Hypothalamus (tissue), 51 donors: ENCODE measurements at places on chromosomes 6 and 20.

GRCh38 chr20:49352751-49353150 lies 74.9 kb upstream of the ZNFX1 start:
- DNase-seq = no peak

- no peak for DNase-seq
These were observed 1.5 kb downstream of the TBCC start for GRCh38 chr6:42744351-42744893.

GRCh38 chr6:80638213-80639055 lies 532.0 kb downstream of the BCKDHB start:
- no peak for DNase-seq

DNA sequence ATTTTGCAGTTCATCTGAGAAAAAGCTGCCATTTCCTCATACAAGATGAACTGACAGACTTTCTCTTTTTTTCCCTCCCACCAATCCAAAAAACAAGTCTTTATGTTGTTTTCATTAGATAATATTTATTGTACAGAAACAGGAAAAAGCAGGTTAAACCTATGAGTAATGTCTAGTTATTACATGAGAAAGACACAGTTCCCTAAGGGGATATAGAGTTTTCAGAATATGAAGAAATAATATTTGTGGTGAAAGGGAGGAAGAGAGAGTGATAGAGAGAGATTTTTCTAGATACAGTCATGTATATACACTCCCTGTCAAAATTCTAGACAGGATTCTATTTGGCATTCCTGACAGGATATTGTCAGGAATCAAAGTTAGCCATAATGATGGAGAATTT lies 392.4 kb downstream of the BMP2 start:
- no peak for DNase-seq

DNA sequence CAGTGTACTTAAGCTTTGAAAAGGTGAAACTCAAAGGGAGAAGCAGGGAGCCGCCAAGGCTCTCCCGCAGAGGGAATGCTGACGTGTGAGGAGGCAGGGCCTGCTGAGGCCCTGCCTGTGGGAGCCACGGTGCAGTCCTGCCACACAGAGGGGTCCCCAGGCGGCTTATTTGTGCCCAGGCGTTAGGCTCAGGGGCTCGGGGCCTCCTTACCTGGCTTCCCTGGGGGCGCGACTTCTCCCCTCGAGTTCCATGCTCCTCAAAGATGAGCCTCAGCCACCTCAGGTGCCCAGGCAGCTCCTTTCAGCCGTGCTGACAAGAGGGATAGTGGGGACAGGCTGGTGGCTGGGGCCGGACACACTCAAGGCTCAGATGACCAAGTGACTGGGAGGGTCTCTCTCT lies 2.2 kb upstream of the KIF25 start:
- no peak for DNase-seq

DNA sequence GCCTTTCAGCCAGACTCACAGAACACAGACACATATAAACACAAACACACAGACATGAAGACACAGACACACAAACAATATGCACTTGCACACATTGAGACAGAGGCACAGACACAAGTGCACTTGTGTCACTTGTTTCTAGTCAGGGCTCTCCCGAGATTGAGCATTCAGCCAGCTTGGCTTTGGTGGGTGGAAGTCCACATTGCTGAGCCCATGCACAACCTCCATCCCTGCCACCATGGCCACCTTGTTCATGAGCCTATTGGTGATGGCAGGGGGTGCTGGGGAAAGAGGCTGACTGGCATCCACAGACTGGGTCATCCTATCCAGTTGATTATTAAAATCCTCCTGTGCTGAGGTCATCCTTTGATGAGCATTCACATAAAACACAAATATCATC lies 11.5 kb upstream of the CST7 start:
- DNase-seq = no peak

DNA sequence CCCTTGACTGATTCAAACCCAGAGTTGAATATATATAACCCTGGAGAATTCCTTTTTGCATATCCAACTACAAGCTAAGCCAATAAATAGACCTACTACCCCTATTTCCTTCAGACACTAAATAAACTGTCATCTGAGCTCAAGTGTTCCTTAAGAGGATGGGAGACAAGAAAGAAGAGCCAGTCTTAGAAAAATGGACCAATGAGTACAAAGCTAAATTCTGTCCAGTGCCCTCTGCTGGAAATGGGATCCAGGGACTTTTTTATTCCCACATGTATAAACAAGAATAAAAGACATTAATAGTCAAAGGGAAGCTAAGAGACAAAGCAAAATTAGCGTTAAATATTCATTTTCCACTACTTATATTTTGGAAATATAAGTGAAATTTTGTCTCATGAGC lies 4.8 kb downstream of the PPP1R10 start:
- no peak for DNase-seq

GRCh38 chr20:21028921-21029320 lies 77.2 kb downstream of the LINC00237 start:
- no peak for DNase-seq

- DNase-seq = no peak
These were observed 511.9 kb upstream of the CITED2 start for GRCh38 chr6:139886396-139886795.

- DNase-seq = no peak
These were observed 444.1 kb downstream of the KHDRBS2 start for GRCh38 chr6:61841958-61842357.

- DNase-seq = no peak
These were observed 23.0 kb upstream of the ECHDC1 start for GRCh38 chr6:127366282-127367022.

DNA sequence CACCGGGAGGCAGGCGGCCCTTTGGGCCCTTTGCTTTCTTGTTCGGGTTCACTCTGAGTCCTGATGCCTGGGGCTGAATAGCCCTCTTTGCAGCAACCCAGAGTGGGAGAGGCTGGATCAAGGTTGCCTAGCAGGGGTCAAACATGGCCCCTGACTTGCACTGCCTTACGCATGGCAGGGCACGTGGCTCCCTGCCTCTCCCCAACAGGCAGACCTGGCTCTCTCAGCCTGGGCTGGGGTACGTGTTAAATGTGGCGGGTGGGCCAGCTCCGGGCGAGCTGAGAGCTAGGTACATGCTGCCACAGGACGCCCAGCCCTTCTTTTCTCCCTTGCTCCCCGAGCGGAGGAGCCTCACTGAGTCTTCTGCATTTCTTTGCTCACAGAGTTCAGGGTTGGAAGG lies 7.3 kb downstream of the C6orf132 start:
- DNase-seq = no peak

DNA sequence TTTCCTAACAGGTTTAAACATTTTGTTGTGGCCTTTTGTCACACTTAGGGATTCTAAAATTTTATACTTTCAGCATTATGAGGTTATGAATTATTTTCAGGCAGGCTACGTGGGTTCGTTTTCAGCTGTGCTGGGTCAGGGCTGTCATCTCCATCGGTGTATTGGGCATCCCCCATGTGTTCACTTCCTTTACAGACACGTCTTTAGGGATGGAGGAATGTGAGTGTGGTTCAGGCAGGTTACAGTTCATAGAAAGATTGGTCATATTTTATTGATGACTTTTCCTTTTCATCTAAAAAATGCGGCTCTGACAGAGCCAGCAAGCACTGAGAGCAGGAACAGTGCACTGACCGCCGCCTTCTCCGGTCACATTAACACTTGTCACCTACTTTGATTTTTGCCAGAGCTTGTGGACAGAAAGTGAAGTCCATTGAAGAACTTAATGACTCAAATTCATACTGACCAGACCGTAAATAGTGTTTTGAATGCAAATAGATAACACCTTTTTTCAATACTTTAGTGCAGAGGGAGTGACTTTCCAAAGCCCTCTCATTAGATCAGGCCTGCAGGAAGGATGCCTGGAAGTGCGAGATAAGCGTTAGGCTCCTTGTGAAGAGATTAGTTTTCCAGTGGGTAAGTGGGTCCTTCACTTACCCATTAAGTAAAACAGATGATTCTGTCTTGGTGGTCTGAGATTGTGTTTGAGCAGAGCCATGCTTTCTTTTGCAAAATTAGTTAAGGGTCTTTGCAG lies 113.1 kb downstream of the TIAM2 start:
- DNase-seq = no peak

GRCh38 chr20:62970307-62971210 lies 18.1 kb downstream of the SLC17A9 start:
- no peak for DNase-seq

- DNase-seq = no peak
These were observed 1.2 kb downstream of the TBX18 start for GRCh38 chr6:84763003-84763885.

GRCh38 chr6:30743099-30744053 lies 889 bp upstream of the FLOT1 start:
- DNase-seq = no peak

GRCh38 chr20:11047559-11047958 lies 373.8 kb upstream of the JAG1 start:
- no peak for DNase-seq

GRCh38 chr6:37495244-37495934 lies 4.3 kb downstream of the CCDC167 start:
- no peak for DNase-seq

- no peak for DNase-seq
These were observed 10.5 kb downstream of the ANKRD66 start for GRCh38 chr6:46757214-46757596.

GRCh38 chr20:11468880-11469279 lies 448.8 kb upstream of the BTBD3 start:
- no peak for DNase-seq

DNA sequence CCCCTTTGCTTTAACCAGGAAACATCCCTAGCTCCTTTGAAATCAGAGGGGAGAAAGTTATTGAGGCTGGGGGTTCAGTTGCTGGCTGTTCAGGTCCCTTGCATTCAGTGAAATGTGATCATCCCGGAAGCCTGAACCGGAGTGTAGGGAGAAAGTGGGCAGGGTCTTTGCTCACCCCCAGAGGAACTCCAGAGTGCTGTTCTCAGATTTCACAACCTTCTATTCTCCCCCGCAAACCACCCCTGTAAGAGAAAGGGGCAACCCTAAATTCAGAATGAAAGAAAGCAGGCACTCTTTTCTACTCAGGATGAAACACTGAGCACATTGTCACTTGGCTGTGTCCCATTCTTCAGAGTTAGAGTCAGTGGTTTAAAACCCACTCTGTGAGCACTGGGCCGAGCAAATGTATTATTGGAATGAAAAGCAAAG lies 139.8 kb downstream of the KHDC1L start:
- DNase-seq = no peak

DNA sequence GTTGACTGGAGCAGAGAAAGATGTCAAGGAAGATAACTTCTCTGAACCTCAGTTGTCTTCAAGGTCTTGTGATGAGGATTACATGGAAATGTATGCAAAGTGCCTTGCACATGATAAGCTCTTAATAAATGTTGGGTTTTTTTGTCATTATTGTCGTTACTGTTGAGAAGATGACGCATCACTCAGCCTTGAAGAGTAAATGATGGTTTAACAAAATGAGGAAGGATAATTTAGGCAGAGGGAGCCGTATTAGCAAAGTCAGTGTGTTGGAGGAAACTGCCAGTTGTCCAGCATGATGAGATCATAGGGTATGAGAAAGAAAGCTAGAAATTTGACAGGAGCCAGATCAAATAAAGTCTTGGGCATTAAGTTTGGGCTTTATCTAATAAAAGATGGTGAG lies 8.8 kb upstream of the SUPT3H start:
- no peak for DNase-seq

DNA sequence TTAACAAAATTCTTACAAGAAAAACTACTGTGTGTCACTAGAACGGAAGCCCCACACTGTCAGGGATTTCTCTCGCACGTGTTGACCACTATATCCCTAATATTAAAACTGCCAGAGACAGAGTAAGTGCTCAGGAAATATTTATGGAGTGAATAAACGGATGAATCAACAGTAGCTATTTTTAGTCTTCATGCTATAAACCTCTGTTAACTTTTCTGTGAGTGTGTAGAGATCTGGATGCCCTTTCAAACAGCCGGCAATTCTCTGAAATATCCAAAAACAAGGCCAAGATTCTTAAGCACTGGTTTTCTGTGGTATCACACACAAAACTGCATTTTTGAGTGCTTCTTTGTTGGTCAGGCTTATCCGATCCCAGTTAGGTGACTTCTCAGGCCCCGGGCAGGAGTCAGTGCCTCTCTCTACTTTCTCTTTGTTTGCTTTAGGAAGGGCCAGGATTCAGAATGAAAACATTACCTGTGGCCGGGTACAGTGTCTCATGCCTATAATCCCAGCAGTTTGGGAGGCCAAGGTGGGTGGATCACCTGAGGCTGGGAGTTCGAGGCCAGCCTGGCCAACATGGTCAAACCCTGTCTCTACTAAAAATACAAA lies 15.7 kb downstream of the ATP9A start:
- DNase-seq = no peak

- no peak for DNase-seq
These were observed 41.1 kb upstream of the BTBD3 start for GRCh38 chr20:11876555-11876954.

DNA sequence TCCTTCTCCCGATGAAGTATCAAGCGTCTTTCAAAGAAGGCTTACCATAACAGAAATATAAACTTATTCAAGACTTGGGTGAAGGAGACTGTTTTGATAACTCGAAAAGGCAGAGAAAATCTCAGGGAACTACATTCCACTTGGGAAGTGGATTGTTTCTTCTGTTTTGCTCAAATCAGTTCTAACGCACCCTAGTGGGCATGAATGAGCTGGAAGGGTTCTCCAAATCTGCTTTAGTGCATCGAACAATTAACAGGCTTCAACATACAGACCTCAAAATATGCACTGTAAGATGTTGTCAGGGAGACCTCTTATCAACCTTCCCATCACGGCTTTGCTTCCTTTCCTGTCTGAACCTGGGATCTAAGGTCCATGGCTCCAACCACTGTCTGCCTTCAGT lies 392.5 kb downstream of the CD83 start:
- no peak for DNase-seq

DNA sequence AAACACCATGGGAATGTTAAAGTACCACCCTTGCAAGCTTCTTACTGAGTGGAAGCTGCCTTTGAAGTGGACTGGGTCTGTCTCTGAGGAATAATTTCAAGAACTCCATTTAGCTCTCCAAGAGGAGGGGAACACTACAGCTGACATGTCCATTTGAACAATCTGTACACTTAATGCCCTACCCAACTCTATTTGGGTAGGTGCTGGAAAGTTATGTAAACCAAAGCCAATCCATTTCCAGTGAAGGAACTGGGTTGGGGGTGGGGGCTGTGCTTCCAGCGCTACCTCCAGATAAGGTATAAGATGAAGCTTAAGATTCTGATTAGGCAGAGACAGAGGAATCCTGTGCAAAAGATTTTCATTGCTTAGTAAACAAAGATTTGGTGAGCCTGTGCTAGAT lies 122.0 kb downstream of the TCP11 start:
- no peak for DNase-seq

- no peak for DNase-seq
These were observed 90.7 kb upstream of the ARID1B start for GRCh38 chr6:156686301-156686994.

- DNase-seq = no peak
These were observed 81.7 kb downstream of the FAM217A start for GRCh38 chr6:3997177-3997770.

DNA sequence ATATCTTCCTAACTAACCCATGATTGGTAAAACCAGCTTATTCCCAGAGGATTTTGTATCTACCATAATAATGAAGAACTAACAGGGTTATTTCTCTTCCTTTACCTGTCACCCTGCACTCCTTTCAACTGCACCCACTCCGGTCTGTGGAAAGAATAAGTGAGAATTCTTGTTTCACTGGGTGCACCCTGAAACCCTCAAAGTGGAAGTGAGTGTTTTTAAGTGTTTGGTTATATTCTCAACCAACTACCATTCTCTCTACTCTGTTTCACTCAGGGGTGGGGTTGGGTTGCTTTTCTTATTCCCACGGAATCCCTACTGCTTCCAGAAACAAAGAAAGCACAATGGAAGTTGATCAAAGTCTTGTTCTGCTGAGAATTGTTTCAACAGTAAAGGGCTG lies 42.6 kb upstream of the KHDRBS2 start:
- no peak for DNase-seq
